Spinal cord (tissue), 10 donors: ENCODE measurements at places on chromosomes 12 and 14. TPM values are rescaled to one million over a fixed set of nuclear protein-coding genes. Genes with fewer than 3 reads are reported as not detected.

The ASCL1 gene
- 37.3 TPM for polyA plus RNA-seq

The CD4 gene
- 13.0 TPM for polyA plus RNA-seq

The APOF gene
- not detected for polyA plus RNA-seq

DNA sequence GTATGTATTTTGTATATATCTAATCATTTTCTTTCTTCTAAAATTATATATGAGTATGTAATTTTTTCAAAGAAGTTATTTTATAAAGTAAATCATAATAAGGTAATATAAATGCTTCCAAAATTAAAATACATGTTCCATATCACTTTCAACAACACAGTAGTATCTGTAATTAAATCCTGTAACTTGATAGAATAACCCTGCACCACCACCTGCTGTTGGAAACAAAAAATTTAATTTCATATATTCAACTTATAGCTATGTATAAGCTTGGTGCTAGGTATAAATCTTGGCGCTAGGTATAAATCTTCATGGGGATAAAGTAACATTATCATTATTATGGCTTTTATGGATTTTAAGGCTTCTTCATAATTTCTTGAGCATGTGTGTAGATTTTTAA lies 149.7 kb upstream of the DCN start:
- DNase-seq: no peak

DNA sequence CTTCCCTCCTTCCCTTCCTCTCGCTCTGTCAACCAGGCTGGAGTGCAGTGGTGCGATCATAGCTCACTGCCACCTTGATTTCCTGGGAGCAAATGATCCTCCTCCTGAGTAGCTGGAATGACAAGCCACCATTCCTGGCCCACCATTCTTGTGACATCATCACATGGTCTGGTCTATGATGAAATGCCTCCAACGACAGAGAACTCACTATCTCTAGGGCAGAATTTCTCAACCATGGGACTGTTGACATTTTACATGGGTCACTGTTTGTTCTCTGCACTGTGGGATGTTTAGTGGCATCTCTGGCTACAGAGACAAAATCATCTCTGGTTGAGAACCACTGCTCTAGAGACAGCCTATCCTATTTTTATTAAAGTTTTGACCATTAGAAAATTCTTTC lies 9.7 kb downstream of the VRK1 start:
- DNase-seq: no peak
